ENCODE measurements at places on chromosomes 1 and 21.

- DNase-seq: no peak
Observed at GRCh38 chr1:81836007-81836626, 35.4 kb downstream of the ADGRL2 start.

DNA sequence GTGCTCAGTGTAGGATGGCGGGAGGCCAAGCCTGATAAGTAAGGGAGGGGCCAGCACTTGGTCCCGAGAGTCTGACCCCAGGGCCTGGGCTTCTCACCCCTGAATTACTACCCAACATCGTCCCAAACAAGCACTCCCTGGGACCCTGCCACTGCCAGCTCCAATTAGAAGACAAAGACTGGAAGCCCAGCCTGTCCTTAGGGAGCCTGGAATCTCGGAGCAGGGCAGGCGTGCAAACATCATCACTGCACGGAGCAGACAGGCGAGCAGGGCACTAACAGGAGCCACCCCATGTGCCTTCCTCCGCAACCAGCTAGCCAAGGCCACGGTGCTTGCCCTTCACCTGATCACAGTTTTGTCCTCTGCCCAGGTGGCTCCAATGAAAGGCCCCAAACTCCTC is 23.2 kb downstream of the KCNAB2 start:
- no peak for DNase-seq

- DNase-seq: peak; percentile 51
Observed at GRCh38 chr1:59506952-59507351, 210.1 kb downstream of the FGGY start.

DNA sequence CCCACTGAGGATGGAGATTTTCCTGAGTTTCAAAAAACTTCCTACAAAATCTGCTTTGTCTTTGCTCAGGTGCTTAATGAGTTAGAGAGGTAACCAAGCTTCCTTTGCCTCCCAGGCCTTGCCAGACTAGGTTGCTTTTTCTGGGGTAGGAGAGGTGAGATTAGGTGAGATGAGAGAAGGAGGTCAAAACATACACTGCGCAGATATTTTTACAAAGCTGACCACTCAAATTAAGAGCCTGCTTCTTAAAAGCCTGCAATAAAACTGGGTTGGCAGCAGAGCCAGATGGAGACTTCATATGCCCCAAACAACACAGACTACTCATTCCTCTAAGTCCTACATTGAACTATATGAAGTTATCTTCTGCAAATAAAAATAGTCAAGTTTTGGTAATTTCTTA is 352.5 kb downstream of the NUF2 start:
- DNase-seq: no peak

DNA sequence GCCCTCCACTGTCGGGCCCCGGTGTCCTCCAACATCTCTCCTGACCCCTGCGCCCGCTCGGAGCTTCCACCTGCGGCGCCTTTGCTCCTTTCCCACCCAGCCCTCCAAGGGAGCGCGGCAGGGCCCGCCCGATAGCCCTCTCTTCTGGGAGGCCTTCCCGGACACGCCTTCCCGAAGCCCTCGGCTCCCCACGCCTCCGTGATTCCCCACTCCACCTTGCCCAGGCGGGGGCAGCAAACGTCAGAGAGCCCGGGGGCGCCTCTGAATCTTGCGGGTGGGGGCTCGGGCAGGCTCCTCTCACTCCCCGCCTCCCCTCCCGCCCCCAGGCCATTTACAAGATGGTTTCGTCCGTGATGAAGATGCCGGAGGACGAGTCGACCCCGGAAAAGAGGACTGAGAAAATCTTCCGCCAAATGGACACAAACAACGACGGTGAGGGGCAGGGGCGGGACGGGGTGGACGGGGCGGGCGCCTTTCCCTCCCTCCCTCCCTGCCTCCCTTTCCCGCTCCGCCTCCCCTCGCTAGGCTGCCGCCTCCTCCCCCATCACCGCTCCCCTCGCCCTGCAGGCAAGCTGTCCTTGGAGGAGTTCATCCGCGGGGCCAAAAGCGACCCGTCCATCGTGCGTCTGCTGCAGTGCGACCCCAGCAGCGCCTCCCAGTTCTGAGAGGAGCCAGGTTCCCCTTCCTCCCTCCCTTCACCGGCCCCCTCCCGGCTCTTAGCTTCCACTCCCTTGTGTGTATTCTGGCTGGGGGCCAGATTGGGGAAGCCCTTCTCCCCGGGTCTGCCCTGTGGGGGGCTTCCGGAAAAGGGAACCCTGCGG is 7.1 kb downstream of the HPCA start:
- no peak for DNase-seq

- peak; percentile 46 for DNase-seq
Observed at GRCh38 chr1:1630965-1631781, 800 bp upstream of the MMP23B start.

DNA sequence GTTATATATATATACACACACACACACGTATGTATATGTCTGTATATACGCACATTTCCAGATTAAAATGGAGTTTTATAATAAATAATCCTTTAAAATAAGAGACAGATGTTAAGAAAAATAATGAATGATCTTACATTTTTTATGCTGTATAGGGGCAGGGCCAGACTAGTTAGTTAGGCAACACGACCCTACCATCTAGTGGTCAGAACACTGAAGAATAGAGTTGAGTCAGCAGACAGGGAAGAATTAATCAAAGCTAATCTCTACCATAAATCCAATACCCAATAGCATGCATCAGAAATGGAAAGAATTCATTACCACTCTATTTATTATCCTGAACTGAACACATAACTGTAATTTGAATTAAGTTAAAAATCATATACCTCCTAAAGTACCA is 156.7 kb downstream of the BRINP3 start:
- DNase-seq: no peak

- no peak for DNase-seq
Observed at GRCh38 chr1:180937624-180938225, 25.0 kb downstream of the KIAA1614 start.

GRCh38 chr1:111476761-111477309 is 3.1 kb downstream of the C1orf162 start:
- peak; percentile 29 for DNase-seq

GRCh38 chr1:102833151-102833550 is 275.2 kb downstream of the COL11A1 start:
- DNase-seq: no peak

DNA sequence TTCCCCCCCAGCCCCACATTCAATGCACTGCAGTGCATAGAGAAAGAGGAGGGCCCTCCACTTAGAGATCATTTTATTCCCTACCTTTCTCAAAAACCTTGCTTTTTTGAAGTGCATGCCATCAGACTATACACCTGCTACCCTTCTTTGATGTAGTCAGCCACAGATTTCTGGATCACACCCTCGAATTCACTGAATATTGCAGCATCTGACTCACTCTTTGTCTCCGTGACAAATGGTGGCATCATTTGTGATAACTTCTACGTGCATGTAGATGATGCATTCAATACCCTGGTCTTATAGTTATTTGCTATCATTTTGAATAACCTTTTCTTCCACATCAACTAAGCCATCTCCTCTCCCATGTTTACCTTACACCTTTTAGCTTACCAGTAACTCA is 310.3 kb upstream of the SGIP1 start:
- DNase-seq: no peak

DNA sequence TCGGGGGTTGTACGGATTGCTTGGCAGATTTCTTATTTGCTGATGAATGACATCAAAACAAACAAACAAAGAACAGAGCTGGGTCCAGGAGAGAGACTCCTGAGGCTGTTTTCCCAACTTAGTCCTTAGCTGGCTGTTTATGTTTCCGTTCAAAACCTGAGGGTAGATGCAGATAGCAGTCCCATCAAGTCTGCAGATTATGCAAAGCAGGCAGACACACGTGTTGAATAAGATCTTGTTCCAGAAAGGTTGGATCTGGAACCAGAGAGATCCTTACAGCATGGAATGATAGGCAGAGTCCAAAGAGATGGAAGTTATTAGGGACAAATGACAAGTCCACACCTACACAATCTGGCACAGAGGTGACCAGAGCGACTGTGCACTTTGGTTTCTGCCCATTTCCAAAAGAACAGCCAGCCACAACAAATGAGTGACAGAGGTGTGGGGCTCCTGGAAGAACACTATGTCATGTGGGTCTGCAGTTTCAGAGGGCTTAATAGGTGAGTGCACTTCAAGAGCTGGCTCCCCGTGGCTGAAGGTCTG is 65.5 kb downstream of the MAN1C1 start:
- no peak for DNase-seq

DNA sequence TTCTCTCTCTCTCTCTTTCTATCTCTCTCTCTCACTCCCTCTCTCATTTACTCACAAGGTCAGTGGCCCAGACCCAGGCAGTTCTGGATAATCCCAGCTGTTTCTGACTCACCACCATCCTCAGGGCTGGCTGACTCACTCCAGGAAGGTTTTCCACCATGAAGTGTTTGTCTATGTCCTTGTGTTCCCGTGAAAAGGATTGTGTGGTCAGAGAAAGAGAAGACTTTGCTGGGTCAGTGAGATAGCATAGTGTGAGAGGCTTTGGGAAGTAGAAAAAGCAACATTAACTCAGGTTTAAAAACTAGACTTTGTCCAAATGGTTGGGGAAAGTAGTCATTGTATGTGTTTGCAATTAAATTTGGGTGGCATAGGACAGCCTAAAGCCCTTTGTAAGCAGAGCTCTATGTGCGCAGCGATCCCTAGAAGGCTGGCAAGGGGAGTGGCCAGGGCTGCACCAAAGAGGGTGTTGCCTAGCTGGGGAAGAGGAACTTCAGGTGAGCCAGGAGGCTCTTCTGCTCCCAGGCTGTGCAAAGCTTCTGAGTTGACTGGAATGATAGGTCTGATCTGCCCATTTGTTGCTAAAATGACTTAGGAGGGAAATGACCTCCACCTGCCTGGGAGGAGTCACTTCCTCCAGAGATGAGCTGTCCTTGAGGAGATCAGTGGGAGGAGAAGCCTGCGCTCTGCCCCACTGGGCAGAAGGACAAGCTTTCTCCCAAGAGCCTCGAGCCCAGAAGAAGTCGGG is 4.9 kb upstream of the CAPN2 start:
- DNase-seq: no peak

DNA sequence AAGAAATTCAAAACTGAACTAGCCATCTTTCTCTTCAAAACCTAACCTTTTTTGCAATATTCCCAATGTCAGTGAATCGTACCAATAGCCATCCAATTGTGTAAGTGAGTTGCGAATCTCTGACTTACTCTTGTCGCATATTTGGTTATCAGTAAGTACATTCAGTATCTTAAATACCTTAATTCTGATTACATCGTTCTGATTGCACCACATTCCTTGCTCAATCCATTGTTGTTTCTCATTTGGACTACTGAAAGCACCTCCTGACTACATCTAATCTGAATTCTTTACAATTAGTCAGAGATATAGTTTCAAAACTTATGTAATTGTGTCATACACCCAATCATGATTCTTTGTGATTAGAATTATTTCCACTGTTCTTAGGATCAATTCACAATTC is 16.8 kb upstream of the BRINP3 start:
- DNase-seq: no peak

GRCh38 chr1:33814166-33814565 is 49.7 kb upstream of the HMGB4 start:
- DNase-seq: no peak

GRCh38 chr1:67817319-67817718 is 15.9 kb downstream of the GNG12 start:
- no peak for DNase-seq

DNA sequence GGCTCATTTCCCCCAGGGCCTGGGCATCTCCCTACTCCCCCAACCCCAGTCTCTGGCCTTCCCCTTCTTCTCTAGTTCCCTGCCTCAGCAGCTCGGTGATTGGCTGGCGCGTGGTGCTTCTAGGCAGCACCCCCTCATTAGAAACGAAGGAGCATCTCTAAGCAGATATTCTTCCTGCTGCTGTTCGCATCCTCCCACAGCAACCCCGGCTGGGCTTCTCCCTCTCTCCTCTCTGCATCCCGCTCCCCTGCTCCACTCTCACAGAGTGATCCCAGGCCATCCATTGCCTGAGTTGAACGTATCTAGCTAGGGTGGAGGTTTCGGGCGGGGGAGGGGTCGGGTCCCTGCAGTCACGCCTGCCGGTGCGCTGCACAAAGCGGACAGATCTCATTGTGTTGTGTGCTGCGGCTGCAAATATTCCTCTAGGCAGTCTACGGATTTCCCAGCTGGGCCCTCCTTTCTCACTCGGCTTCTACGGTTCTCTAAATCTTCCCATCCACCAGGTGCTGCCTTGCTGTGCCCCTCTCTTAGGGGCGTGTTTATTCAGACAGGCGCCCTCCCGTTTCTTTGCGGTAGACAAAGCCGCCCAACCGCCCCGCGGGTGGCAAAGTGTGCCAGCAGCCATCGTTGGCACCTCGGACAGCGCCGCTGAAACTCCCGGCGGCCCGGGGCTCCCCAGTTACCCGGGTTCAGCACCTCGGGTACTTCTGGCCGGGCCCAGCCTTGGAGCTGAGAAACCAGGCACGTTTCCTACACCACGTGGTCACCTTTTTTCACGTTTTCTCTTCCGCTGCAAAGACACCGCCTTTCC is 2.2 kb downstream of the CACNA1E start:
- no peak for DNase-seq

GRCh38 chr1:86582161-86582560 is 35.3 kb downstream of the CLCA4 start:
- no peak for DNase-seq

GRCh38 chr1:192945390-192946130 is 113.6 kb downstream of the UCHL5 start:
- peak; percentile 32 for DNase-seq

GRCh38 chr1:197213193-197213592 is 54.9 kb upstream of the CRB1 start:
- no peak for DNase-seq

GRCh38 chr1:209860293-209860881 is 32.6 kb downstream of the UTP25 start:
- DNase-seq: peak; percentile 67

GRCh38 chr21:41927727-41928409 is 25.9 kb downstream of the C2CD2 start:
- DNase-seq: peak; percentile 38

DNA sequence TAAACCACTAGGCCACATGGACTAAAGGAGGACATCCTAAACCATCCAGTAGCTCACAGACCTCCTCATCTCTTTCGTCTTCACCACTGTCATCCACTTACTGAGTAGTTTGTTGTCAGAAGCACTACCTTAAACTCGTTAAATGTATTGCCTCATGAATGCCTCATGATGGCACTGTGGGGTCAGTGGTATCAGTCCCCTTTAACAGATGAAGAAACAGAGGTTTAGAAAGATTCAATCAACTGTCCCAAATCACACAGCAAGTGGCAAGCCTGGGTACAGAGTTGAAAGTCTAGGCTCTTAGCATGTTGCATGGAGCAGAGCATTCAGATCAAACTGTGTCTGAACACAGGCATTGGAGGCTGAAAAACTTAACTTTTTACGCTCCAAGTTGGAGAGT is 183.6 kb upstream of the KIAA0040 start:
- DNase-seq: no peak

DNA sequence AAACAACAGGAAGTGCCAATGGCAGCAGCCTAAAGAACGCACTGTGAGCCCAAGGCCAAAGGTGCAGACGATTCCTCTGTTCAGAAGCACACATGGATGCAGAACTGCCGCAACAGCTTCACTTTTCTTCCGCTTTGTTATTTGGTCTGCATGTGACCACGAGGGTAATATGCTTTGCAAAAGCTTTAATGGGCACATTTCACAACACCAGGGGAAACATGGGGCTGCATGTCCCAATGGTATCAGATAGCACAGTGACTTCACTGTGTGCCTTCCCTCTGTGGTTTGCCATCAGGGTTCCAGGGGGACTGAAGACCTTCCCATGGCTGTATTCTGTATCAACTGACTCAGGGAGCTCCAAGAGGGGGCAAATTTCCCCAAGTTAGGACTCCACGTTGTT is 28.3 kb downstream of the THAP3 start:
- no peak for DNase-seq

GRCh38 chr1:48817505-48818114 is 40.9 kb upstream of the BEND5 start:
- DNase-seq: peak; percentile 32

- no peak for DNase-seq
Observed at GRCh38 chr1:173758980-173759379, 44.2 kb downstream of the KLHL20 start.

- no peak for DNase-seq
Observed at GRCh38 chr1:184388971-184389370, 2.1 kb downstream of the C1orf21 start.
